Stimulated activated CD4-positive, alpha-beta T cell treated with anti-CD3 and anti-CD28 coated beads, Interleukin-4, amount 100 ng/mL, for 4 hours (primary cell): ENCODE measurements at places on chromosomes 13 and 19.

GRCh38 chr13:89520468-89520867, 1827.0 kb upstream of the MIR17HG start:
- DNase-seq: no peak

DNA sequence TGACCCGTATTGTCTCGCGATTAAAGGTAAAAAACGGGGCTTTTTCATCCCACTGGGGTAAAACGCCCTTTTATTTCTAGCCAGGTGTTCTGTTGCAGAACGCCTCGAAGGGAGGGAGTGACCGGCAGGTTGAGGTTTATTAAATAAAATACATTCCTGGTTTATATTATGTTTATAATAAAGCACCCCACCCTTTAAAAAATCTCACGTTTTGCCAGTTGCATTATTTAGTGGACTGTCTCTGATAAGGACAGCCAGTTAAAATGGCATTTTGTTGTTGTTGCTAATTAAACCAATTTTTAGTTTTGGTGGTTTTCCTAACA, 25.1 kb upstream of the ZNF850 start:
- no peak for DNase-seq

DNA sequence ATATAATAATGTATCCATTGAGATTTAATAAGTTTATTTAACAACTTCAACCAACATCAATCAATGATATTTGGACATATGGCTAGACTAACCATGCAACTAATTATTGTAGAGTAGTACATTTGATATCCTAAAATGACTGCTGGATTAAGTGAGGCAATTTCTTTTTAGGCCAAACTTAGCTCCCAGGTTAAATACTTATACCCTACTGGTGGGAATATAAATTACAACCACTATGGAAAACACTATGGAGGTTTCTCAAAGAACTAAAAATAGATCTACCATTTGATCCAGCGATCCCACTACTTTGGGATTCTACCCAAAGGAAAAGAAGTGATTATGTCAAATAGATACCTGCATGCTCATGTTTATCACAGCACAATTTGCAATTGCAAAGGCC, 345.8 kb downstream of the RBM26 start:
- DNase-seq: no peak

DNA sequence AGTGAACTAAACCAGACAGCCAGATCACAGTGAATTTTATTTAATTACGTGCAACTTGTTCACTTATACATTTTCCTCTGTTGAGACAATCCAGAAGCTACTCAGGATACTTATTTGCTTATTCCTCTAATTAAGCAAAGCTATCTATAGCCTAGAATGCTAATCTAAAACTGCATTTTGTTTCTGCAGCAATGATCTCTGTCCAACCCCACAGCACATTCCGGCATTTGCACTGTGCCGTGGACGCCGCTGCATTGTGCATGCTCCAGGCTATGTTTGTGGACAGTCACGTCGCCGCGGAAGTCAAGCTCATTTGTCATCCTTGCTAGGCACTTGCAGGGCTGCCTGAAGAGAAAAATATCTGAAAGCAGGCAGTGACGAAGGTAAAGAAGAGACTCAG, 406.9 kb downstream of the RFC3 start:
- DNase-seq: no peak

DNA sequence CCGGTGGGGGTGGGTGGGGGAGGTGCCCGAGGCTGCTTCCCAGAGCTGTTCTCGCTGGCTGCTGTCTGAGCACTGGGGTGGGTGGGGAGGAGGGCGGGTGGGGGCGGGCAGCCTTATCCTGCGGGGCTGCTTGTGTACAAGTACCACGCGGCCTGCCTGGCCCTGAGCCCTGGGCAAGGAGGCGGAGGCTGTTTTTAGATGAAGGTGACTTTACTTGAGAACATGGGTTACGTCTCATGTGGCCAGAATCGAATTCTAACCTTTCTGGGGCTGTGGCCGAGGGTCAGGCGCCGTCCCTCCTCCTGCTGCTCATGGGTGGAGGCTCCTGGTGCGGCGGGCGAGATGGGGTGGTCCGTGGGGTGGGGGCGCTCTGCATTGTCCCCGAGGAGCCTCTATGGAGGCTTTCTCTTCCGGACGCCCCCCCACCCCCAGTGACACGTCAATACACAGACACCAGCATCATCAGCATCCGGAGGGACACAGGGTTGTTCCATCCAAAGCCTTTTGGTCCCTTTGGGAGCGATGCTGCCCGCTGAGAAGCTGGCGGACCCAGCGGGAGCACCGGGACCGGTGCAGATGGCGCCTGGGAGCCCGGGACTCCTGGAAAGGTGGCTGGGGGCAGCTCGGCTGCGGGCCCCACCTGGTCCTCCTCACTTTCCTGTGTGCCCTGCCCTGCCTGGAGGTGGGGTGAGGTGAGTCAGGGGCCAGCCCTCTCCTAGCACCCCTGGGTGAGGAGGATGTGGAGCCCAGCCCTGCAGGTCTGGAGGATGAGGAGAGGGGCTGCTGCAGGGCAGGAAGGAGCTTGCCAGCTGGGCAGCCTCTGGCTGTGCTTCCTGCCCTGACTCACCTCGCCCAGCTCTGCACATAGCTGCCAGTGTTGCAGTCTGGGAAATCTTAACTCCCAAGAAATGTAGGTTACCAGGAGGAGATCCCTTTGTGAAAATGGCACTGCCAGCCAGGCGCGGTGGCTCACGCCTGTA, 3.4 kb downstream of the BSG start:
- DNase-seq: no peak

DNA sequence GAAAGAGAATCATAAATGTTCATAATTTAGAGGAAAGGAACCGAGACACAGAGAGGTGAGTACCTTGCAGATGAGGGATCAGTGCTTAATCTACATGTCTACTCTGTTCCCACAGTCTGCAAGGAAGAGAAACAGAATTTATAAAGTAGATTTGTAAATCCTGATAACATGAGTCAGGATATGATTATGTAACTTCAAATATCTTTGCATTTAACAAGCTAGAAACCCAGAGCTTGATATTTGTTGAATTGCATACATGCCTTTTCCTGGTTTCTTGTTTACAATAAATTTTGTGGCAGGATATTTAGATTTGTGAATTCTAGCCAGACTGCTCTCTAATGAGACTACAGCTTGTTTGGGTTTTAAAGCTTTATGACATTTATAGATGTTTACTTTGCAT, 219.2 kb downstream of the ENOX1 start:
- DNase-seq: no peak

DNA sequence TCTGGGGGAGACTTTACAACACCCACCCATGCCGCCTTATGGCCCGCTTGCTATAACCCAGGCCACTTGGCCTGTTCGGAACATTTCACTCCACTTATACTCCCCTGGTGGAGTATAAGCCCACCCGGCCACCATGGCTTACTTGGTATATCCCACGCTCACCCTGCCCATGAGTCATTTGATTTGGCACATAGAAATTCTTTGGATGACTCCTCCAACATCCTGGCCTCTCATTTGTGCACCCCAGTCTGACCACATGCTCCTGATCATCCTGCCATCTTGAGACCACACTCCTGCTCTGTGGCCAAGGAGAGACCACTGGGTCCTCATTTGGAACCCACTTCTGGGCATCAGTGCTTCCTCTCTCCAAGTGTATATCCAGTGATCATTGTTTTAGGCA, 5.2 kb downstream of the SPACA6 start:
- DNase-seq: no peak
